Lung (tissue), 17 donors: ENCODE measurements at places on chromosomes 2 and 18.

GRCh38 chr18:21672521-21673267 is 31.9 kb downstream of the ABHD3 start:
- no peak for DNase-seq

- DNase-seq, result peak; percentile 87
These were observed 20.8 kb upstream of the MLPH start for GRCh38 chr2:237466211-237466610.

GRCh38 chr2:217049422-217049821 is 189.6 kb upstream of the TNP1 start:
- no peak for DNase-seq

GRCh38 chr2:175462246-175462645 is 280.7 kb upstream of the ATP5MC3 start:
- DNase-seq, result no peak

GRCh38 chr2:126239320-126239955 is 416.5 kb upstream of the GYPC start:
- peak; percentile 46 for DNase-seq

- no peak for DNase-seq
These were observed 130.0 kb downstream of the CAPN13 start for GRCh38 chr2:30677231-30677630.

DNA sequence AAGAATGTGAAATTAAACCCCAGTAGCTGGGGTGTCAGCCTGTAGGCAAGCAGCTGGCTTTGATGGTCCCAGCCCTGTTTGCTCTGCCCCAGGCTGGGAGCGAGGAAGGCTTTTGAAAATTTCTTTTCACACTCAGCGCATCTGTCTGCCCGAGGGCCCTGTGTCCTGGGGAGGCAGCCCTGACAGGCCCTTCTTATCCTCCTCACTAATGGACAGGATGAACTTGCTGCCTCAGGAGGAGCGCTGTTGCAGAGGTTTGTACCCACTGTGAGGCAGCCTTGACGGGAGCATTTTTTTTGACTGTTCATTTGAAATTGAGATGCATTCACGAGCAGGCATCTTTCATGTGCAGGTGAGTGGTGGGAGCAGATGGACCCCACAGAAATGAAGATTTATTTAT is 62.4 kb downstream of the SERPINB8 start:
- DNase-seq, result no peak
